ENCODE measurements at places on chromosomes 2 and 18.

DNA sequence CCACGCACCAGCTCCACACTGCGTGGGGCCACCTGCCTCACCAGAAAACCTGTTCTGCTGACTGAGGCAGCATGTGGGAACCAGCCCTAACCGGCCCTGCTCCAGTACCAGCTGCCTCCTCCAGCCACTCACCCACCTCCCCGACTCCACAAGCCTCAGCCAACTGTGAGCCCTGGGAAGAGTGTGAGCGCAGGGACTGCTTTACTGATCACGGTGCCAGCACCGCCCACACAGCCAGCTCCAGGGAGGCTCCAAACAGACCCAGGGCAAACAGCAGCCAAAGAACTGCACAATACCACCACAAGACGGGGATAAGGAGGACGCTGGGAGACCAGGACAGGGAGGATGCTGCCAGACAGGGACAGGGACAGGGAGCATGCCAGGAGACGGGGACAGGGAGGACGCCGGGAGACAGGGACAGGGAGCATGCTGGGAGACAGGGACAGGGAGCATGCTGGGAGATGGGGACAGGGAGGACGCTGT lies 28.4 kb downstream of the EIPR1 start:
- DNase-seq = no peak

DNA sequence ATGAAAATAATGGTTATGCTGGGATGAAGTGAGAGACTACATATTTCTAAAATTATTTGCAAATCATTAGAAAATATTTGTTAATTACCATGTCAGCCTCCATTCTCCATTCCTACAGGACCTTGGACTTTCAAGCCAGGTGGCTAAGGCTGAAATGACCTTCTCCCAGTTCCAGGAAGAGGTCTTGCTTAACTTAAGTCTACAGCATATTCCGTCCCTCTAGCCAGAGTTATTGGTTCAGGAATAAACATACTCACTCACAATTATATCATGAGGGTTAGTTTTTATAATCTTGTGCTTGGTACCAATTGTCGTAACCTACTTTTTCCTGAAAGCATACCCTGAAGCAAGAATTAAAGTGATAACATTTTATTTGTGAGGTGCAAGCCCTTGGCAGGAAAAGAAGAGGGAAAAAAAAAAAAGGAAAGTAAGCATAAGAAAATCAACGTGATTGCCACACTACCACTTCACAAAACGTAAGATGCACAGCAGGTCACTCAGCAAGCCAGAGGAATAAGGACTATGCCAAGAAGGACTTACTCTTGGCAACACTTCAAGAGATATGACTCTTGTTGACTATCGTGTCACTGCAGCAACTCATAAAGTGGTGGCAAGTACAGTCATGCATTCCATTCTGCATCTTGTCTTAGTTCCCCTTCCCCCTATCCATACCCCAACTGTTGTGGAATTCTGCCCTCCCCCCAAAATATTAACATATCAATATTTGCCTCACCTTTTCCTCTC lies 479.1 kb downstream of the MBD2 start:
- DNase-seq = no peak

DNA sequence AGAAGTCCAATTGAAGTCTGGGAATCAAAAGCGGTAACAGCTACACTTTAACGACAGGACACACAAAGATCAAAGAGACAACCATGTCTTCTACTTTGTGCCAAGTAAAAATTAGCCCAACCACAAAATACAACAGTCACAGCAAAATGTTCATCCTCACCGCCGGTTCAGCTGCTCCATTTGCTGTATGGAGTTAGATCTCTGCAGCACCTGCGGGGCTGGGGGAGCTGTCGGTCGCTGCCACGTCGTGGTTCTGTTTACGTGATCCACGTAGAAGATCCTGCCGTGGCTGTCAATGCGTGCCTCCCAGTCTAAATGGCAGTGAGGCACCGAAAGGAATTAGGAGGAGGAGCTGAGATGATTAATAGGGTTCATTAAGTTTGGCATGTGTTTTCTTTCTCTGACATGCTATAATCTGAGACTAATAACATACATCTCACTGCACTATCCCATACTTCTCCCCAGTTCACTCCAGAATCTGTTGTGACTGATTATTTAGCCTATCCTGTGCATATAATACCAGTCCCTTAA lies 136.5 kb upstream of the STK17B start:
- no peak for DNase-seq

DNA sequence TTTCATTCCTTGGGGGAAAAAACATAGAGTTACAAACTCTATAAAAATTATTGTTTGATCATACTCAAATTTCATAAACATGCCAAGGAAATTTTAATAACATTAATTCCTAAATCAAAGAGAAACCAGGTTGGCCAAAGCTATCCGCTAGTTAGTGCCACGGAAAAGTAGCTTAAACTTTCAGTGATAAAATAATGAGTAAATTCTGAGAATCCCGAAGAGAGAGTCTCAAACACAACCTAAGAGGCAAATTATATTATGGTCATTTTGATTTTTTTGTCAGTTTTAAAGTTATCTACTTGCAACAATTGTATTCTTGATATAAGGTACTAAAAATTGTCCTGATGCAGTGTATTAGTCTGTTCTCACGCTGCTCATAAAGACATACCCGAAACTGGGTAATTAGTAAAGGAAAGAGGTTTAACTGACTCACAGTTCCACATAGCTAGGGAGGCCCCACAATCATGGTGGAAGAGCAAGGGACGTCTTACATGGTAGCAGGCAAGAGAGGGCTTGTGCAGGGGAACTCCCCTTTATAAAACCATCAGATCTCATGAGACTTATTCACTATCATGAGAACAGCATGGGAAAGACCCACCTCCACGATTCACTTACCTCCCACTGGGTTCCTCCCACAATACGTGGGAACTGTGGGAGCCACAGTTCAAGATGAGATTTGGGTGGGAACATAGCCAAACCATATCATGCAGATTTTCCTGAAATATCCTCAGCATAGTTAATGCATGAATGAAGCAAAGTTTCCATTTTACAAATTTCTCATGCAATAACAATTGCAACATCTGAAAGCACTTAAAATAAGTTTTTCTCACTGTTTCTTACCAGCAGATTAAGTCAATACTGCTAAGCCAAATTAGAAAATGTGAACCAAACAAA lies 205.9 kb upstream of the STK17B start:
- peak; percentile 15 for DNase-seq

DNA sequence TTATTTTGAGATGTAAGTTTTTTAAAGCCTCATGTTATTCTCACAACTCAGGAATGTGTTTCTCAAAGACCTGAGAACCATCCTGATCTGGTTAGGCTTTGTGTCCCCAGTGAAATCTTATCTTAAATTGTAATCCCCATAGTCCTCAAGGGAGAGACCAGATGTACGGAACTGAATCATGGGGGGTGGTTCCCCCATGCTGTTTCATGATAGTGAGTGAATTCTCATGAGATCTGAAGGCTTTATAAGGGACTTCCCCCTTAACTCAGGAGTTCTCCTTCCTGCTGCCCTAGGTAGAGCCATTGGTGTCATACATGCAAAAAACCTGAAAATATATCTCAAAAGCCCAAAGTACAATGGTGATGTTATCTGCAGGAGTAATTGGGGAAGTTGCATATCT lies 836.7 kb downstream of the CBLN2 start:
- no peak for DNase-seq

All from eye (tissue), 1 donor.